Esophagus squamous epithelium (tissue), 5 donors: ENCODE measurements at places on chromosomes 4 and X.

DNA sequence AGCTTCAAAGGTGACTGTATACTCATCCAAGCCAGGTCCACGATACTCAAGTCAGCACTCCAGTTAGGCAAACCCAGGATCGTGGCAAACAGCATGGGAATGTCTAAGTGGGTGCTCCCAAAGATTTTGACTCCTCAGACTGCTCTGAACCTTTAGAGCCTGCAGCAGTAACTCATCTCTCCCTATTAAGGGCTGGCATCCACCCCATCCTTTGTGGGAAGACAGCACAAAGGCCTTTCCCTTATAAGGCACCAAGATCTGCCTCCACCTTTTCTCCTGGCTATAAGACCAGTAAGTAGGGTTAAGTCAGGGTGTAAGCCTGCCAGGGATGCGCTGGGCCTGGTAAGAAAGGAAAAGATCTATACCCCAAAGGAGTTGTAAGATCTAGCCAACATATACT, 23.6 kb upstream of the SLC25A43 start:
- no peak for DNase-seq

GRCh38 chrX:72392816-72393800, 87.4 kb upstream of the CITED1 start:
- DNase-seq, result no peak

- DNase-seq, result no peak
Measured at GRCh38 chr4:86014599-86014998, 345.3 kb downstream of the MAPK10 start.

- no peak for DNase-seq
Measured at GRCh38 chrX:106725931-106726330, 570 bp upstream of the RNF128 start.
